Muscle of leg (tissue), 16 donors: ENCODE measurements at places on chromosomes 3 and 15.

- no peak for DNase-seq
Measured at GRCh38 chr3:111282024-111282423, 210.4 kb downstream of the NECTIN3 start.

GRCh38 chr3:192409838-192410683 is 317.3 kb downstream of the FGF12 start:
- peak; percentile 84 for DNase-seq

DNA sequence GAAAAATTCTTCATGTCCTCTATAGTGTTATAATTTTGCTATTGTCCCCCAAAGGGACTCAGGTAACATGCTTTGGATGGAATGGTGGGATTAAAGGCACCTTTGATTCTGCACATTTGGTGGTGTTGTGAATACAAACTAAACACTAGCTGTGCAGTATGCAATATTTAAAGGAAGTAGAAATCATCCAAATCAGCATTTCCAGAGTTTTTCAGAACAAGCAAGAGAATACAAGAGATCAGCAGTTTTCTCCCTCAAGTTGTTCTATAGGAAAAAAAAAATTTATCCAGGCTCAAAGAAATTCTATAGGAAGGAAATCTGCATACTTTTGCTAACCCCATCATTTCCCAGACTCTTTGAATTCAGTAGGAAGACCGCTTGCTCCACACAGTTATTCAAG is 10.2 kb upstream of the ADIPOQ start:
- DNase-seq = peak; percentile 32

- DNase-seq = no peak
Measured at GRCh38 chr3:39142067-39142466, 11.3 kb downstream of the CSRNP1 start.

GRCh38 chr15:27824841-27825422 is 274.2 kb downstream of the OCA2 start:
- DNase-seq = no peak

DNA sequence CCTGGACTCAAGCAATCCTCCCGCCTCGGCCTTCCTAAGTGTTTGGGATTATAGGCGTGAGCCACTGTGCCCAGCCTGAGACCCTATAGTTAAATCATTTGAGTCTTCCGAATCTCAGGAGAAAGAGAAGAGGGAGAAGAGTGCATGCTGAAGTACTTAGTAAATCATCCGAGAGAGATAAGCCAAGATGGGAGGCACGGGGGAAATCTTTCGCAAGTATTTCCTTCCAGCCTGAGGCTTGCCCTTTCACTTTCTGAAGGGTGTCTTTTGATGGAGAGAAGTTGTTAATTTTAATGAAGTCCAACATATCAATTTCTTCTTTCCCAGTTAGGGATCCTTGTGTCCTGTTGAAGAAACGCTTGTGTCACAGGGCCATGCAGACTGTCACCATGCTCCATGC is 97.1 kb upstream of the SLC6A6 start:
- no peak for DNase-seq

DNA sequence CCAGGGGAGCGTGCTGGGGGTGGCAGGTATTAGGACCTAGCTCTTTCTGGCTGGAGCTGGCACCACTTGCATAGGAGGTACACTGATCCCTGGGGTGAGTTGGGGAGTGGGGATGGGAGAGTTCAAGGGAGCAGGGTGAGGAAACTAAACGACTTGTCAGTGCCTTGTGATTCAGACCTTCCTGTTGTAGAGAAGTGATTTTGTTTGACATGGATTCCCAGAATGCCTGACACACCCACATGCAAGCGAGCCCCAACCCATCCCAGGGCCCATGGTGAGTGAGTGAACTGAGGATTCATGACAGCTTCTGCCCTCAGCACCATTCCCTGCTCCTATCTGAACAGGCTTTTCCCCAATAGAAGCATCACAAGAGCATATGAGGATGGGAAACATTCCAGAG is 15.6 kb upstream of the UBE2Q2 start:
- no peak for DNase-seq

GRCh38 chr15:74716651-74717050 is 8.7 kb downstream of the CYP1A1 start:
- no peak for DNase-seq

DNA sequence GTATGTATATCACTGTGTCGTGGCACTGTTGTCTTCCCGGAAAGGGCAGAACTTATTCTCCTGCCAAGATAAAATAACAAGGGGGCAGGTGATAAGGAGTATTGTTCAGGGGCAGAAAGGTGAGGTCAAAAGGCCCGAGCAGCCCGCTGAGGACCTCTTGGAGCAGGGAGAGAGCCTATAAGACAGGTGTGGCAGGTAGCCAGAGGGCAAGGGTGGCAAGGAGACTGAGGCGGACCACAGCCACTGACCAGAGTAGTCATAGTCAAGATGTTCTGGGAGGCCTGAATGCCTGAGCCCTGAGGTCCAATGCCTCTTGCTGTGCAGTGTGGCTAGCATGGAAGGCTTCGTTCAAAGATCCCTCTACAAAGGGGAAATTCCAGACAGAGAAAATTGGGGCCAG is 172.3 kb upstream of the CHRNA7 start:
- no peak for DNase-seq

DNA sequence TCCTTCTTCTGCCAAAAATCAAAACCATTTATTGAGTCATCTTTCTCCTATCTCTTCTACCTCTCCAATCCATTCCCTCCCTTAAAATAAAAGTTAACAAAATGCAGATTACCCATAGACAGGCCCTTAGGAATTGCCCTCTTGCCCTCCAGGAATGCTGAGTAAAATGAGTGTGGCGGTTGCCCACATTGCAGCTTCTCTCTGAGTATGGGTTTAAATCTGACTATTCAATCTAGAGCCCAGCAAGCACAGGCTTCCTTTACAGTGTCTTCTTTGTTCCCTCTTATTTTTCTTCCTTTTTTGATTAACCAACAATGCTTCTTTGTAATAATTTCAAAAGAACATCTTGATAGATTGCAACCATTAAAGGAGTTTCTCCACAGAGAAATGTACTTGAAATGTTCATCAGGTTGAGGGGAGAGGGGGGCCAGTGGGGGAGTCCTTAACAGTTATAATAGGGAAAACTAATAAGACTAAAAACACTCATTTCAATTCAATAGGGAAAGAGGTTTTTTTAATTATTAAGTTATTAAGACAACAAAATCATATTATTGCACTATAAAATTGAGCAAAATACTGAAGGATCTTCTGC is 135.3 kb upstream of the LMCD1 start:
- no peak for DNase-seq

DNA sequence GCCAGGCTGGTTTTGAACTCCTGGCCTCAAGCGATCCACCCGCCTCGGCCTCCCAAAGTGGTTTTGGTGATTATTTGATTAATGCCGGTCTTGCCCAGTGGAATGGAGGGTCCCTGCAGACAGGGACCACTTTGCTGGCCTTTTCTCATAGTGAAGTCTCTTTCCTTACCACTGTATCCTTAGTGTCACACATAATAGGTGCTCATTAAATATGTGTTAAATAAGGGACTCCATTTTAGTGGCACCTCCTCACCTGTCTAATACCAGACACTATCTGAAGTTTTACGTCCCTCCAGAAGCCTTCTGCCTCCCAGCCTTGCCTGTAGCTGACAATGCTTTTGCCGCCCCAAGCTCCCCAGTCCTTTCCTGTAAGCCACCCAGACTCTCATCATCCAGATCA is 91.3 kb downstream of the AAGAB start:
- no peak for DNase-seq

DNA sequence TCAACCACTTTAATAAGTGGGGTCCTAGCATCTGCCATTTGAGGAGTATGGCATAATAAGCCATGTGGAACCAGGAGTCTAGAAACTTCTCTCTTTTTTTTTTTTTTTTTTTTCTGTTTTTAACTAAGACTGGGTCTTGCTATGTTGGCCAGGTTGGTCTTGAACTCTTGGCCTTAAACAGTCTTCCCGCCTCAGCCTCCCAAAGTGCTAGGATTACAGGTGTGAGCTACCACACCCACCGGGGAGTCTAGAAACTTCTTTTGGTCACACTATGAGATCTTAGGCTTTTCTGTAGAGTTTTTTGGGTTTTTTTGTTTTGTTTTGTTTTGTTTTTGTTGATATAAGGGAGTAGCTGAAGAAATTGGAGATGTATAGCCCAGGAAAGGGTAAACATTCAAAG is 52.9 kb downstream of the ZBTB38 start:
- DNase-seq = no peak

DNA sequence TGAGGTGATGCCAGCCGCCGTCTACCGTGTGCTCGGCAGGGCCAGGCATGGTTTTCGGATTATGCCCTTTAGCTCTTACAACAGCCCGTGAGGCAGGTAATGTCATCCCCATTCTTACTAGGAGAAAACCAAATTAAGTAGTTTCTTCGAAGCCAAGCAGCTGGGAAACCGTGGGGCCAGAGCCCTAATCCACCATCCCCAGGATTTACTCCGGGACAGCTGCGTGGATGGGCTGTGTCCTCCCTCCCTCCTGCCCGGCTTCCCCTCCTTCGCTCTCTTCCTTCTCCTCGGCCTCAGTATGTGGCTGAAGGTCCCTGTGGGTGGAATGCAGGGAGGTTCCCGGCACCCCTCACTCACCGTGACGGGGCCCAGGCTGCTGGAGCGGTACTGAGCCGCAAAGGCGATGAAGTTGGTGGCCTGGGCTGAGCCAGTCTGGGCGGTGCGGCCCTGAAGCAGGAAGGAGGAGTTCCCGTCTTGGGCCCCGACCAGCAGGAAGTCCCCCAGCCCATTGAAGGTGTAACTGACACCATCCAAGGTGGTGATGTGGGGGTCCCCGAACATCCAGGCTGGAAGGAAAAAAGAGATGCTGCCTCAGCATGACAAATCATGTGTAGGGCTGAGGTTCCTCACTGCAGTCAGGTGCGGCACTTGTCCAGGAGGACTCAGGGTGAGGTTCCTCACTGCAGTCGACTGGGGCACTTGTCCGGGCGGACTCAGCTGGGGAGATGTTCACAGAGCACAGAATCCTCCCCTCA is 42.5 kb downstream of the MUC20 start:
- DNase-seq = peak; percentile 71

DNA sequence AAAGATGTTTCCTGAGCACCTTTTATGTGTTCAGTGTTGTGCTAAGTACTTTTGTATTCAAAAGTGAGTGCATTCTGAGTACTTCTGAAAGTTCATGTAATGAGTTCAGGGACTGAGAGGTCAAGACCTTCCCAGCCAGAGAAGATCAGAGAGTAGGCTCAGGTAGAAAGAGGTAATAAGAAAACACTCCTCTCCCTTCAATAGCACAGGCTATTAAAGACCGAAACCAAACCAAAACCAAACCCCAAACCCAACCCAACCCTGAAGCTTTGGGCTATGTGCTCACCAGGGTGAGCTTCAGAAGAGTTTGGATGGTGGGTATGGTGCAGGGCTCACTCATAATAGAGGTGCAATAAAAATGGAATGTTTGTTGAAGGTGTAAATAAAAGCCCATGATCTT is 76.7 kb upstream of the FAM3D start:
- no peak for DNase-seq

GRCh38 chr15:97316362-97316761 is 644.1 kb upstream of the ARRDC4 start:
- DNase-seq = no peak

GRCh38 chr15:57444877-57445513 is 68.7 kb downstream of the CGNL1 start:
- DNase-seq = no peak

DNA sequence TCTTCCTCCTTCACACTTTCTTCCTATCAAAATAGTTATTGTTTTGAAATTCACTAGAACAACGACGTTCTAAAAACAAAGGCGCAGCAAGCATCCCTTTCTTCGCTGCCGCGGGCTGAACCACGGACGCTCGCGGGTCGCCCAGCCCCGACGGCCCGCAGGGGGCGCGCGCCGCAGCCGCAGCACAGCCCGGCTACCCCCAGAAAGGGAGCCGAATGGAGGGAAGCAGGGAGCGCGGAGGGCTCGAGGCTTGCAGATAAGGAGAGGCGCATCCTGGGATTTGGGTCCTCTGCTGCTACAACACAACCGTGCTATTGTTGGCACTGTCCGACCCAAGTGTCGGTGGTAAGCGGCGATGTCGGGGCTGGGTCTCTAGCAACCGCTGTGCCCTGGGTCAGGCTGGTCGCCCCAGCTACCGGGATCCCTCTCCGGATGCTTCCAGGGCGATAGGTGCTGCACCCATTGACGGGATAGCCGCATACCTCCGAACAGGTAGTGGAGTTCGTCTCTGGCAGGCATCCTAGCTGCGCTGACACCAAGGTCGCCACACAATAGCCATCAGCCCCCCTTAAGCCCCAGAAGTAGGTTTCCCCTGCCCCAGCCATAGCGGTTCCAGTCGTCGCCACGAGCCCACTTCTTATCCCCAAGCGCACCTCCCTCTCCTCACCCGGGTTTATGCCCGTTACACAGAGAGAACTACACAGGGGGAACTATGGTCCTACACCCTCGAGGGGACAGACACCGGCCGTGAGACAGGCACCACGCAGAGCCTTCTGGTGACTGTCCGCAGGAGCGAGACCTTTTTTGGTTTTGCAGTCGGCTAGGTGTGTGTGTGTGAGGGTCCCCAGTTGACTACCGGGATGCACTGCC is 6.0 kb downstream of the ONECUT1 start:
- DNase-seq = peak; percentile 15

- no peak for DNase-seq
Measured at GRCh38 chr15:60563066-60563465, 84.1 kb upstream of the ICE2 start.
